ENCODE measurements at places on chromosomes 12 and 14.
A peak's percentile ranks its signal among the peaks of the same experiment; 100 is the strongest.

GRCh38 chr14:71525663-71526221 lies 406.5 kb upstream of the RGS6 start:
- no peak for DNase-seq

GRCh38 chr12:66044731-66045130 lies 85.8 kb downstream of the LLPH start:
- DNase-seq: no peak

GRCh38 chr14:104882325-104882973 lies 17.4 kb downstream of the CEP170B start:
- no peak for DNase-seq

DNA sequence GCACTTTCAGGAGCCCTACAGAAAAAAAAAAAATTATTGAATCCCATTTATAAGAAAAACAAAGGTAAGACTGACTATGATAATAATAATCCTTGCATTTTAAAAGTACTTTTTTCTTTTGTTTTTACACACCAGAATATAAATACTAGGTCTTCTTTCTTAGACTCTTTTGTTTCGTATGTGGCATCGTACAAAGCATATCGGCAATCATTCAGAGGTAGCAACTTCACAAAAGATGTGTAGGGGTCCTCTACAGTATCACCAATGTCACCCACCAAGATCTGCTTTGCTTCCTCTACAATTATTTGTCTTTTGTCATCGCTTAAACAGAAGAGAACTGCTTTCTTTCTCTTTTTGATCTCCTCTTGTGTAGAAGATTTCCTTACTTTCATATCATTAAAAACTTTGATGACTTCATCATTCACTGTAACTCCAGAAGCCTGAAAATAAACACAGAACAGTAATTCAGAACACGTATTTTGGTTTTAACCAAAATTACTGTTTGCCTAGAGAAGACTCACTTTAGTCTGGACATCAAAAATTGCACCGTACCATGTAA lies 1.2 kb downstream of the CFL2 start:
- no peak for DNase-seq

- no peak for DNase-seq
Measured at GRCh38 chr14:73783107-73783727, 68.4 kb upstream of the PTGR2 start.

- no peak for DNase-seq
Measured at GRCh38 chr12:14558473-14558959, 9.2 kb downstream of the PLBD1 start.

- no peak for DNase-seq
Measured at GRCh38 chr14:70836946-70837345, 27.6 kb upstream of the MAP3K9 start.

GRCh38 chr14:105257464-105257863 lies 9.1 kb downstream of the BTBD6 start:
- DNase-seq: no peak

DNA sequence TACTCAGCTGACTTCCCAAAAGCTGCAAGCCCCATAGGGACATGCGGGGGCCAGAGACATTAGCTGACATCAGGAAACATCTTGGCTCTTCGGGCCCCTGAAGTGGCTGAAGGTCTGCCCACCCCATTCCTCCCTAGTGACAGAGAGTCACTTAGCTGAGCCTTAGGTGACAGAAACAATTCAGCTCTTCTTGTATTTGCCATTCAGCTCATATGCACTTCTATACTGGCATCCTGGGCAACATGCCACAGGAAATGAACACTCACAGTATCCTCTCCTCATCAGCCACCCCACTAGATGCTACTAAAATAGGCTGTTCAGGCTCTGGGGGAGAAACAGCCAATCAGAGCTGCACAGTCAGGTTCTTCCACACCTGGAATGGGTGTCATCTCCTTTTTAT lies 3.4 kb downstream of the DCTN2 start:
- DNase-seq: no peak

DNA sequence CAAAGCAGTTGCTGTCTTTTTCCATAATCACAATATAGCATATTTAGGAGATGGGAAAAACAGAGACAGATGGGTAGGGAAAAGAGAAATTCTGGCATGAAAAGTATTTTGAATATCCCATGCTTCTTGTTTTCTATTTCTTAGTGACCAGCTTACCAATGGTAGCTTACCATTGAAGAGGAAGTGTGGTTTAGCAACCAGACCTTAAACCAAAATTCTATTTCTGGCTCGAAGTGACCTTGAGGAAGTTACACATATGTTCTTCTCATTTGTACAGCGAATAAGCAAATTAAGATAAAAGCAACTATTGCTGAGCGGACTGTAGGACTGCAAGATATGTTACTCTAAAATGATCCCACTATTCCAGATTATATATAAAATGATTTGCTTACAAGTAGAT lies 82.9 kb downstream of the FGD4 start:
- no peak for DNase-seq

DNA sequence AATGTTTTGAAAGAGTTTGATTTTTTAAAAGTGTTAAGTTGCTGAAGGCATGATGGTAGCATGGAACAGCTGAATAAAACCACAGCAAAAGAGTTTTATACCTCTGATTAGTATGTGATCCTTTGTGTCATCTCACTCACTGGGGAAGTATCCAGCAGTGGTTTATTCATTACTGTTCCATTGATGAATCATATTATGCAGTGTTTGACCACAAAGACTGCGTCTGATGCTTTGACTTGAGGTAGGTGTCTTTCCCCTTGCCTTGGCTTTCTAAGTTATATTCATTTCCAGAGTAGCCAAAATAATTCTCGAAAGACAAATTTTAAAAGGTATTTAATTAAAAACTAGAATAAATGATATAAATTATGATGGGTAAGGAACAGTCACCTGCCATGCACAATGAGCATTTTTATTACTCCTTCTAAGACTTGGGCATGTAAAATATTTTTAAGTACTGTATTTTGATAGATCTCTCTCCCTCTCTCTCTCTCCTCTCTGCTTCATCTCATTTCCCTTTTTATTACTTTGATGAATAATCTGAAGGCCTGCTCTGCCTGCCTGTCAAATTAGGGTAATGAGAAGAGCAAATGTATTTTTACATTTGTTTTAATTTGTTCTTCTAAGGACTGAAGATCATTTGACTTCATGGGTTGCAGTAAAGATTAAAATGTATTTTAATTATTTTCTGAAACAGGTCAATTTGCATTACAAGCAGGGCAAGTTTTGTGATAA lies 164.9 kb downstream of the NAV3 start:
- no peak for DNase-seq

- peak; percentile 17 for DNase-seq
Measured at GRCh38 chr12:5171701-5172100, 128.0 kb downstream of the KCNA5 start.

- no peak for DNase-seq
Measured at GRCh38 chr14:104972301-104973134, 5.7 kb downstream of the AHNAK2 start.

DNA sequence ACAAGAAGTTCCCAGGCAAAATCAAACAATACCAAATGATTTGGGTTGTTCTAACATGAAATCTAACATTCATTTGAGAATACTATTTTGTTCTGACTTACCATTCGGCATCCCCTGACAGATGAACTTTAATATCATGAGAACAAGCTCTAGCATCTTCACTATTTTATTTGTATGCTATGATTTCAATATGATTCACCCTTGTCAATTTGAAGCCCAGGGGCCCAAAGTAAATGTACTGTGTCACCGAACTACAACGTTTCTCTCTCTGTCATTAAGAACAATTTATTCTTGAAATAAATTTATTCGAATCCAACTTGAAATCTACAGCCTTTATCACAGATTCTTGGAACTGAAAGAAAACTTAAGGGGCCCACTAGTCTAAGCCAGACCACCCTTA lies 146.2 kb upstream of the RASSF8 start:
- DNase-seq: no peak

DNA sequence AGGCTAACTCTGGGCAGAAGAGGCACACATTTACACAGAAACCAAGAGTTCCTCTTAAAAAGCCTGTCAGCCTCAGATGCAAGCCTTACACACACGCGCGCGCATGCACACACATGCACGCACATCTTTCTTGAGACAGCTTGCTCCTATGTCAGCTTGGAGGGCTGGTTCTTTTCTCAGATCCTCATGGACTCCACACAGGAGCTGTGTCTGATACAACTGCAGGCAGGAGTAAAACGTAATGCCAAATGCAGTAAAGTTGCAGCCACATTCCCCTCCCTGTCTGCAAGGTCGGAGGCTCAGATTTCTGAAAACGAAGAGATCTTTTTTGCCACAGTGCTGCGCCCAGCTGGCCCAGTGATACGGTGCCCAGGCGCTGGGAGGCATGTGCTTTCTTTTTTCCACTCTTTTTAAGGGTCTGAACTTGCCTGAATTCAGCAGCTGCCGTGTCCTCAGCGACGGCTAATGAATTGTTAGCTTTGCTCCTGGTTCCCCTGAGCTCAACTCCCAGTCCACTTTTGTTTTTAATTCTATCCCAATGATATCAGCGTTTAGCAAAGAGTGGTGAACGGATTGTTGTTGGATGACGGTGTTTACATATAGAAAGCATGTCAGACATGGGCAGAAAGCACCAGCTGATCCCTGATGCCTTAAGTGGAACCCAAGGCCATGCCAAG lies 72.9 kb upstream of the FOXN3 start:
- DNase-seq: no peak

DNA sequence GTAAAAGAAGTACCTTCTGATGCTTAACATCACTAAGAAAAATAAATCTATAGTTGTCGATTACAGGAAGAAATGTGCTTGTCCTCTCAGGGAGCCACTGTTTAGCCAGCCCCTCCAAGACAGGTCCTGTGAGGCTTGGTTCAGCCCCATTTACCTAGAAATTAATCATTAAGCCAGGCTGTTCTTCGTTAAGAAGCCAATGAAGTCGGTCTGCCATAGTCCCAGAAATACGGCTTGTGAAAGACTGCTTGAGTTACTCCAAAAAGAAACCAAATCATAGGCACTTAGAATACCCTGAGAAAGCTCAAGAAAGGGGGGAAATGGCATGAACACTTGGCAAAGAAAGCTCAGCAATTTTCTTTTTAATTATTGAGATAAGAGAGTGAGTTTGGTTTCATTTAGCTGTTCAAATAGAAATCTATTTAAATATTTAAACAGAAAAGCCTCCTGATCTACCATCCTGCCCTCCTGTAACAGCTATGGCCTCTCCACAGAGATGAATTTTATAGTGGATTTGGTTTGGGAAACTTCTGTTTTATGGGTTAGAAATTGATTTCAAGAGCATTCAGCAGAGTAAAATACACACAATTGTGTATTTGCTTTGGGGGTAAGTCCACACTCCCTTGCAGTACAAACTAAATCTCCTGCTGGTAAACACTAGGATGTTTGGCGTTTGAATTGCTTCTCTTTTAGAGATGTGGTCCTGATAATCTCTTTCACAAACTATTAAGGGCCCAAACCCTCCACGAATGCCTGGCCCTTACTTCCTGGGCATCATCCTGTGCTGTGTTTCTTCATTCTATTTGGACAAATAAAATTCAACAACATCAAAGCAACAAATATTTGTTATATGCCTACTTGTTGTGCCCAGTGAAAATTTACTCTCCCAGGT lies 234.4 kb downstream of the SEC23A start:
- no peak for DNase-seq

DNA sequence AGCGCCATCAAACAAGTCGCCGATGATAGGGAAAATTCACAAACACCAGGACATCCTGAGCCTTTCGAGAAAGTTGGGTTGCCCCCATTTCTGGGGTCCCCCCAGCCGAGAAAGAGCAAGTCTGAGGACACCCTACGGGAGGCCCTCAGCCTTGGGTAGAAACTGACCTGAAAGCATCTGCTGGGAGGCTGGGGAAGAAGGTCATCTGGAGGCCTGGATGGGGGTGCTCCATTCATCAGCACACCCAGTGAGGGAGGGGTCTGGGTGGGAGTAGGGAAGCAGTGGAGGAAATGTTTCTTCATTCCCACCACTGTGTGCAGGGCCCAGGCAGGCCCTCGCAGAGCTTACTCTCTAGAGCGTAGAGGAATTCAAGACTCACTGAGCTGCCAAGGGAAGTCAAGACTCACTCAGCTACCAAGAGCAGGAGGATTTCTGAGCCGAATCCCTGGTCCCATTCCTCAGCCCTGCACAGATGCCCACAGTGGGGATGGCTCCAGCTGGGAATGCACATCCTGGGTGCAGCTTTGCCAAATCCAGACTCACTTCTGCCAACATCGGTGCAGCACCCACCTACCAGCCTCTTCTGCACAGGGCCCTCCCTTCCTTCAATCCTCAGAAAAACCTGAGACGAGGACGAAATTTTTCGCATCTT lies 38.1 kb downstream of the DIO3 start:
- DNase-seq: no peak

DNA sequence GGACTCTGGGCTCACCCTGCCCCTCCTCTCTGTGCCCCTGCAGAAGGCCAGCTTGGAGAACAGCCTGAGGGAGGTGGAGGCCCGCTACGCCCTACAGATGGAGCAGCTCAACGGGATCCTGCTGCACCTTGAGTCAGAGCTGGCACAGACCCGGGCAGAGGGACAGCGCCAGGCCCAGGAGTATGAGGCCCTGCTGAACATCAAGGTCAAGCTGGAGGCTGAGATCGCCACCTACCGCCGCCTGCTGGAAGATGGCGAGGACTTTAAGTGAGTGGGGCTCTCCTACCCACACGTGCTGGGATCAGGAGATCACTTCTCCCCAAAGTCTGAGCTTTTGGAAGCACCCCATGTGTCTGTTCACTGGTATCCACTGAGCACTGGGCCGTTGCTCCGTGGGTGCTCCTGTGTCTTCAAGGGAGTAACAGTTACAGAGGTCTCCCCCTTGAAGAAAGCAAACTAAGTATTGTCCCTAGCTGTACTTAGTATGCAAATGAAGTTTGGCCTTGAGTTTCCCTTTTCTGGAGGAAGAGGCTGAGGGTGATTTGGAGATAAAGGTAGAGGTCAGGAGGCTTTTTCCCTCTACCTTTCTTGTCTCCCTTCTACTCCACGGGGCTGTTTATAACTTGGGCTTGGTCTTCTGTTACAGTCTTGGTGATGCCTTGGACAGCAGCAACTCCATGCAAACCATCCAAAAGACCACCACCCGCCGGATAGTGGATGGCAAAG lies 3.3 kb downstream of the KRT18 start:
- DNase-seq: no peak

GRCh38 chr12:123939716-123940626 lies 32.7 kb downstream of the CCDC92 start:
- no peak for DNase-seq

DNA sequence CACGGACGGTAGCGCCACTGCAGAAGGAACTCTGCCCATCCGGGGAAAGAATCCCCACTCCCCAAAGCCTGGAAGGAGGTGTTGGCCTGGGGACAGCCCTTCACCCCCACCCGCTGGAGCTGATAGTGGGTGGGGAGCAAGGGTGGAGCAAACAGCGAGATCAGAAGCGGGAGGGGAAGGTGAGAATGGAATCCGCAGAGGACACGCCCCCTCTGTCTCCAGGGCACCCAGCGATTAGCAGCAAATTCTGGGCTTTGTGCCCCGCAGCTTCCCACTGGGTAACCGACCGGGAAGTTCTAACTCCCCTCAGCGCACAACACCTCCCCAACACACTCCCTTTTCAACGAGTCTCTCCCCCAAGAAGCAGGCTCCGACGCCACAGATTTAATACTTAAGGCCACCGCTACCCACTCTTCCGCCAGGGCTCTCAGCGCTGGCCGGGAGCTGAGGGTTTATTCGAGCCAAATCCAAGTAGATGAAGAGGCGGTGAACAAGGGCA lies 1.4 kb downstream of the SLC25A29 start:
- DNase-seq: no peak

- no peak for DNase-seq
Measured at GRCh38 chr12:49462083-49462744, 76.6 kb upstream of the KCNH3 start.

GRCh38 chr12:131345521-131346436 lies 365.1 kb upstream of the SFSWAP start:
- no peak for DNase-seq

All from smooth muscle cell of the brain vasculature (primary cell).